ENCODE measurements at places on chromosomes 1 and 21.

- DNase-seq: no peak
Observed at GRCh38 chr1:176315519-176316220, 108.6 kb upstream of the COP1 start.

- no peak for DNase-seq
Observed at GRCh38 chr1:234827656-234828055, 217.7 kb upstream of the IRF2BP2 start.

- DNase-seq: no peak
Observed at GRCh38 chr1:5645135-5645399, 347.2 kb downstream of the NPHP4 start.

DNA sequence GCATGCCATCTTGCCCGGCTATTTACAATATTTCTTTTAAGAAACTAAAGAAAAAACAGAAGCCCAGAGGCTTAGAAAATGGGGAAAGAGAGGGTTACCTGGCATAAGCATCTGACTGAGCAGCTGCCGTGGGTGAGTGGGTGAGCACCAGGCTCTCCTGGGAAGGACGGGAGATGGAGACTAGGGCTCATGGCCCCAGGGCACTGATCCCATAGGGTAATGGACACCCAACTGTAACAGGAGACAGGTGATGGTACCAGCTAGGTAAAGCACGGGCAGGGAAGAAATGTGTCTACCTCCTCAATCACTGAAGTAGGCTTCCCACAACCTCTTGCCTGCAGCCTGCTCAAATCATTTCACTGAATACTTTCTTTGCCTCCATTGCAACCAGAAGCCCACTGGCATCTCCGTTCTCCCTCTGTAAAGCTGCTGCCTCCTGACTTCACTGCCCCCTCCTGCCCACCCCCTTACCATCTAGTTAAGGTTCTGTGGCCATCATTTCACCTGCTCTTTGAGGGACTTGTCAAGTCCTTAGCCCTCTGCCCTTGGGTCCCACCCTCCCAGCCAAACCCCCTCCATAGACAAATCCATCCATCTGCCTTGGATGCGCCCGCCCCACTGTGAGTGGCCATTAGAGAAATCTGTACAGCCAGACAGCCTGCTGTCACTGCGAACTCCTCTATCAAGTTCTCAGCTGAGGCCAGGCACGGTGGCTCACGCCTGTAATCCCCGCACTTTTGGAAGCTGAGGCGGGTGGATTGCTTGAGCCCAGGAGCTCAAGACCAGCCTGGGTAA lies 6.2 kb downstream of the TMEM125 start:
- no peak for DNase-seq

DNA sequence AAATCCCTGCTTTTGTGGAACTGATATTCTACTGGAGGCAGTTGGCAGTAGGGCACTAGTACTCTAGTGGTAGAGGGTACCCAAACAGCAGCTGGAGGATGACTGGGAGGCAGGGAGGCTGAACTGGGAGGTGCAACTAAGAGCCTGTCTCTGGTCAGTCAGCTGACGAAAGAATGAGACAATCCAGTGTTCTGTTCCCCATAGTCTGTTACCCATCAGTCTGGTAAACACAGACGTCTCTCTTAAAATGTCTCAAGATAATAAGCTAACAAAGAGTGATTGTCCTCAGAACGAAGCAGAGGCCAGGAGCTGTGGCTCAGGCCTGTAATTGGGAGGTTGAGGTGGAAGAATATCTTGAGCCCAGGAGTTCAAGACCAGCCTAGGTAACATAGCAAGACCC lies 30.4 kb downstream of the TFAP2E start:
- DNase-seq: no peak

GRCh38 chr1:23200883-23201282 lies 16.4 kb downstream of the HTR1D start:
- no peak for DNase-seq

GRCh38 chr1:110114784-110115183 lies 2.5 kb downstream of the UBL4B start:
- DNase-seq: no peak

DNA sequence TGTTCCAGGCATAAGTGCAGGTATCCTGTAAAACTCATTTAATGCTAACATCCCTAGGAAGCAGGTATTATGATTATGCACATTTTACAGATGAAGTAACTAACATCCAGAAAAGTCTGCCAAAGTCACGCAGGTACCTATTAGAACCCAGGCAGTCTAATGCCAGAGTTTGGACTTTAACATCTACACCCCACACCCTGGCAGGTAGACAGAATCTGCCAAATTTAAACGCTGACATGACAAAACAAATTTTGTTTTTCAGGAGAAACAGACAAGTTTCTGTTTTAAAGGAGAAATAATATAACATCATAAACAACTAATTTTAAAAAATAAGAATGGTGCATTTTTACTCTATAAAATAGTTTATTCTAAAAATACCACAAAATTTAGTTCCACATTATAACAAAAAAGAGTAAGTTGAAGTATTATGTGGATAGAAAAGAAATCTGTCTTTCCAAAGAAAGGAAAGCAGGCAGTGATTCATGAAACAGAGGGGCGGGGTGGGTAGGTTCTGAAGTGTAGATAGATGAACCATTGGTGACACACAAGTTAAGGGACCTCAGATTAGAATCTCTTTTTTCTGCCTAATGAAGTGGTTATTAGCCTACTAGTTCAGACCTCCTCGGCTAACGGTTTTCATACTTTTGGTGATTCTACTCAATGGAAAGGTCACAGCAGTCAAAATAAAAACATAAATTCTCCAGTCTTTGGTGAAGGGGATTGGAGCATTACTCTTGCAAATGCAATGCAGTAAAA lies 1.7 kb downstream of the ASPM start:
- DNase-seq: no peak

Measured in activated effector memory CD4-positive, alpha-beta T cell treated with Interleukin-2 at 50 U/mL for 16 hours (primary cell).